ENCODE measurements at places on chromosomes 7 and 10.

GRCh38 chr10:49512121-49512809 lies 26.7 kb downstream of the ERCC6 start:
- no peak for DNase-seq

GRCh38 chr7:111162692-111163091 lies 71.8 kb downstream of the LRRN3 start:
- DNase-seq: no peak

- DNase-seq: no peak
Measured at GRCh38 chr10:119518176-119518575, 24.3 kb downstream of the RGS10 start.

DNA sequence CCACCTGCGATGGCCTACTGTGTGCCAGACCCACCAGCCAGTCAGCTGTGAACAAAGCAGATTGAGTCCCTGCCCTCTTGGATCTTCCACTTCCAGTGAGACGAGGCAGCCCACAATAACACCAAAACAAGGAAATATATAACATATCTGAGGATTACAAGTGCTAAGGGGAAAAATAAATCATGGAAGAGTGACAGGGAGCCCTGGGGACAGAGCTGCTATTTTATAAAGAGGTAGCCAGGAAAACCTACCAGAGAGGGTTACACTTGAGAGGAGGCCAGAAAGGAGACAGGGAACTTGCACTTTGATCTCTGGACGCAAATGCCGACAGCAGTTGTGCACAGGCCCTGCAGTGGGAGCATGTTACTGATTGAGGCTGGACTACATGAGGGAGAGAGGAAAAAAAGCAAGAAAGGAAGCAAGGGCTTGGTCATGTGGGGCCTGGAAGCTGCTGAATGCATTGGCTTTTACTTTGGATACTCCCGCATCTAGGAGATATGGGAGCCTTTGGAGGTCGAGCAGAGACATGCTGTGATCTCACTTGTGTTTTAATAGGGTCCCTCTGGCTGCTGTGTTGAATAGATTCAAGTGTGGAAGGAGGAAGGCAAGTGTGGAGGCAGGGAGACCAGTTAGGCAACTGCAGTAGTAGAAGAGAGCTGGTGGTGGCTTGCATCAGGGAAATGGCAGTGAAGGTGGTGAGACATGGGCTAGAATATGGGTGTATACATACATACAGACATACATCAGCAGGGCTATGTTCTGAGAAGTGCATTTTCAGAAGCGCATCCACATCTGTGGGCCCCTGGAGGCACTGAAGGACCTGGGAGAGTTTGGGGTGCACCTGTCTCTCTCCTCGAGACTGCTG lies 26.2 kb downstream of the MINDY4 start:
- no peak for DNase-seq

DNA sequence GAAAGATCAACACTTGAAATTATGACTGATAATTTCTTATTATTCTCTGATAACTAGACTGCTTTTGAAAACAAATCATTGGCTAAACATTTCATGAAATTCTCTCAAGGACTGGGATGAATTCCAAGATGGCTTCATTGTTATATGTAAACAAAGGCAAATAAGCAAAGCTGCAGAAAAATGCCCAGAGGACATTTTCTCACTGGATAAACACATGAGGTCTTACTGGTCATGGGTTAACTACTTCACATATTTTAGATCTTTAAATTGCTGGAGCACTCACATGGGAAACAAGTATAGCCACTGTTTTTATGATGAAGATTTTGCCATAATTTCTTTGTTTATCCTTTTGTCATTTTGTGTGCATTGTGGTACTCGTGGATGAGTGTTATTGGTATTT lies 239.1 kb downstream of the PHF14 start:
- DNase-seq: no peak

Measured in CD4-positive, alpha-beta T cell treated with Interferon gamma for 1 hour (primary cell).